ENCODE measurements at places on chromosomes 13 and 19.

DNA sequence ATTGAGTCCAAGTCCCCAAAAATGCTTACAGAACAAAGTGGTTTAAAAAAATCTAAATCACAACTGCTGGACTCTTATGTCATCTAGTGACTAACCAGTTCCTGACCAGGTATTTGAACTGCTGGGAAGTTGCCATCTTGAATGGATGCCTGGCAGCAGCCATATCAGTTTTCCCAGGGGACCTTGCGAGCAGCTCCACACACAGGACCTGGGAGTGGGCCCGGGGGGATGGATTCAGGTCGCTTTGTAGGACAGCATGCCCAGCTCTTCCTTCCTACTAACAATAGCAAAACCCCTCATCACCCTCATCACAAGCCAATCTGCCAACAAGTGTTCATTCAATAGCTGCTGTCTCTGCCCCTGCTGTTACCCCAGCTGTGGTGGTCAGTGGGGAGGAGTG is 65.3 kb downstream of the KCTD15 start:
- no peak for DNase-seq

GRCh38 chr19:10981252-10981895 is 20.5 kb downstream of the SMARCA4 start:
- DNase-seq: no peak

DNA sequence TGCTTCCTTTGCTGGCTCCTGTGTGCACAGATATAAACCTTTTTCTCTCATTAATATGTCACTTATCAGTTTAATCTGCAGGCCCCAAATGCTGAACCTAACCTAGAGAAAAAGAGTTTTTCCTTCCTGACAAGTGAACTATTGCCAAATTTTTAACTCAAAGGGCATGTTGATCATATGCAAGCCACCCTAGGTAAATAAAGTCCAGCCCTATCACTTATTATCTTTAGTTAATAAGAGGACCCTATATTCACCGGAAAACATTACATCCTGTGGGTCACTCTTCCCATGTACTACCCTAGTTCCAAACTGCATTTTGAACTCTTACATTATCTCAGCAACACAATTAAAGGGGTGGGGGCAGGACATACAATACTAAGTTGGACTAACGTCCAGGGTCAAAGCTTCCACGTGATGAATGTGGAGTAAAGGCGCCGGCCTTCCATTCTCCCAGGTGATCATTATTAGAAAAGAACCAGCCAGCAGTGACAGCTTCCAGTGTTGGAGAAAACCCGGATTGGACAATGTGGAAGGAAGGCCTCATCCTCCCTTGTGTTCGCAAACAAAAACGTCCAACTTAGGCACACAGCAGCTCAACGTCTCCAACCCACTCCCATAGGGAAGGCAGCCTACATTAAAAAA is 86.6 kb downstream of the STK24 start:
- no peak for DNase-seq

- no peak for DNase-seq
These were observed 90.3 kb downstream of the IER2 start for GRCh38 chr19:13240312-13241022.

- DNase-seq: no peak
These were observed 1562.9 kb upstream of the PRR20A start for GRCh38 chr13:55577847-55578210.

GRCh38 chr19:14511229-14511593 is 7.0 kb downstream of the DNAJB1 start:
- no peak for DNase-seq

DNA sequence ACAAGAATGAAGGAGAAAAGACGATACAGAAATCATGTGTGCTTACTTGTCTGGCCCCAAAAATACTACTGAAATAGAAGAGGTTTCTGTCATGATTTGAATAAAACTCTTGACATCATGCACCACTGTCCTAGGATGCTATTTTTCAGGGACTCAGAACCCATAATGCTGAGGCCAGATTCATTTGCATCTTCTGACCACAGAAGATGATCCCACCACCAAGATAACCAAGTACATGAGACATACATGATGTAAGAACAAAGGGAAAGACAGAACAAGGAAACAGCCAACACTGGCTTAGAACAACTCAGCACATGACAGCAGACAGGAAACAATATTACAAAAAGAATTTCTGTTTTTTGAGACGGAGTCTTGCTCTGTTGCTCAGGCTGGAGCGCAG is 2.5 kb downstream of the ZNF552 start:
- no peak for DNase-seq

- DNase-seq: peak; percentile 78
These were observed at the start of gene UNC13A for GRCh38 chr19:17687857-17688784. TSS of gene UNC13A (minus strand) at chr19:17688354. CDS start at chr19:17688199, 155 bp downstream.

GRCh38 chr13:39855236-39855635 is 199.8 kb downstream of the COG6 start:
- DNase-seq: no peak

GRCh38 chr19:58044886-58045285 is 11.1 kb downstream of the ZSCAN1 start:
- DNase-seq: no peak

- DNase-seq: no peak
These were observed 518 bp upstream of the PLPP2 start for GRCh38 chr19:291561-292280.

- no peak for DNase-seq
These were observed 180.5 kb upstream of the PCDH9 start for GRCh38 chr13:67410645-67411044.

DNA sequence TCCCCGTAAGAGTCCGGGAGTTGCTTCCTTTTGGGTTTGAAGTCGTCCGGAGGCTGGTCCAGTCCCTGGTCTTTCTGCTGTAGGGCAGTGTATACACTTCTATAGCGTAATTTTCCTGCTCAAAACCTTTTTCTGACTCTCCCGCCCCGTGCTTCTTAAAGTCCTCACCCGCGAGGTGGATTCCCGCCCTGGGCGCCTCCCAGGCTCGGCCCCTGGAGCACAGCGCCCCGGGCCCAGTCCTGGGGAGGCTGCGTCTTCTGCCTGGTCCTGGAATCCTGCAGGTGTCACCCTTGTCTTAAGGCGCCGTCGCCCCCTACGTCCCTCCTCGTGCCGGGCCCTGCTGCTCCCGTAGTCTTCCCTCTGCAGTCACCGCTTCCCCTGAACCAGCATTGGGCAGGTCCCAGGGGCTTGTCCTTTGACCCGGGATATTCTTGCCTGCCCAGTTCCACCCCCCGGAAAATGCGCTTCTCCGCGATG is 34.4 kb upstream of the ZNF808 start:
- DNase-seq: peak; percentile 47

DNA sequence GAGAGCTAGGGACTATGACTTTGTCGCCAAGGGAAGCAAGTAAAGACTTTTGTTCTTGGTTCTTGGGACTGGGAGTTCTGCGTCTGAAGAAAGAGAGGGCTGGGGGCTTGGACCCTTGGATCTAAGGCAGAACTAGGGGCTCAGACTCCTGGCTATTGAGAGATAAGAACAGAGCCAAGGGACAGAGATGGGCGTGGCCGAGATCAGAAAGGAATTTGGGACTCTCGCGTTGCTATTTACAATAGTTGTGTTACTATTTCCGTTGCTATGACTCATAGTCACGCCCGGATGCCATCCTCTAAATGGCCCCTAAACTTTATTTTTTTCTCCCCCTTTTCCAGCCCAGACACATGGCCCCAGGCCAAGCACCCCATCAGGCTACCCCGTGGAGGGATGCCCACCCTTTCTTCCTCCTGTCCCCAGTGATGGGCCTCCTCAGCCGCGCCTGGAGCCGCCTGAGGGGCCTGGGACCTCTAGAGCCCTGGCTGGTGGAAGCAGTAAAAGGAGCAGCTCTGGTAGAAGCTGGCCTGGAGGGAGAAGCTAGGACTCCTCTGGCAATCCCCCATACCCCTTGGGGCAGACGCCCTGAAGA is 759 bp downstream of the PPP1R15A start:
- peak; percentile 58 for DNase-seq

- no peak for DNase-seq
These were observed 60.5 kb downstream of the SERP2 start for GRCh38 chr13:44433863-44434765.

DNA sequence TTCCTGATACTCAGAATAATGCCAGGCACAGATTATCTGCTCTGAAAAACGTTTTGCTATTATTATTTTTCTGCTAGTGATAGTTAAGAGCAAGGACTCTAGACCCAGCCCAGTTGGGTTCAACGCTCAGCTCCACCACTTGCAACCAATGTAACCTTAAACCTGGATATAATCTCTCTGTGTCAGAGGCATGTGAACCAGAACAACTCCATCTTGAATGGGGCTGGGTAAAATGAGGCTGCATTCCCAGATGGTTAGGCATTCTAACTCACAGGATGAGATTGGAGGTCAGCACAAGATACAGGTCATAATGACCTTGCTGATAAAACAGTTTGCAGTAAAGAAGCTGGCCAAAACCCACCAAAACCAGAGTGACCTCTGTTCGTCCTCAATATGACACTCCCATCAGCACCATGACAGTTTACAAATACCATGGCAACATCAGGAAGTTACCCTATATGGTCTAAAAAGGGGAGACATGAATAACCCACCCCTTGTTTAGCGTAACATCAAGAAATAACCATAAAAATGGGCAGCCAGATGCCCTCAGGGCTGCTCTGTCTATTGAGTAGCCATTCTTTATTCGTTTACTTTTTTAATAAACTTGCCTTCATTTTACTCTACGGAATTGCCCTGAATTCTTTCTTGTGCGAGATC is 13.6 kb downstream of the FAM187B start:
- no peak for DNase-seq

DNA sequence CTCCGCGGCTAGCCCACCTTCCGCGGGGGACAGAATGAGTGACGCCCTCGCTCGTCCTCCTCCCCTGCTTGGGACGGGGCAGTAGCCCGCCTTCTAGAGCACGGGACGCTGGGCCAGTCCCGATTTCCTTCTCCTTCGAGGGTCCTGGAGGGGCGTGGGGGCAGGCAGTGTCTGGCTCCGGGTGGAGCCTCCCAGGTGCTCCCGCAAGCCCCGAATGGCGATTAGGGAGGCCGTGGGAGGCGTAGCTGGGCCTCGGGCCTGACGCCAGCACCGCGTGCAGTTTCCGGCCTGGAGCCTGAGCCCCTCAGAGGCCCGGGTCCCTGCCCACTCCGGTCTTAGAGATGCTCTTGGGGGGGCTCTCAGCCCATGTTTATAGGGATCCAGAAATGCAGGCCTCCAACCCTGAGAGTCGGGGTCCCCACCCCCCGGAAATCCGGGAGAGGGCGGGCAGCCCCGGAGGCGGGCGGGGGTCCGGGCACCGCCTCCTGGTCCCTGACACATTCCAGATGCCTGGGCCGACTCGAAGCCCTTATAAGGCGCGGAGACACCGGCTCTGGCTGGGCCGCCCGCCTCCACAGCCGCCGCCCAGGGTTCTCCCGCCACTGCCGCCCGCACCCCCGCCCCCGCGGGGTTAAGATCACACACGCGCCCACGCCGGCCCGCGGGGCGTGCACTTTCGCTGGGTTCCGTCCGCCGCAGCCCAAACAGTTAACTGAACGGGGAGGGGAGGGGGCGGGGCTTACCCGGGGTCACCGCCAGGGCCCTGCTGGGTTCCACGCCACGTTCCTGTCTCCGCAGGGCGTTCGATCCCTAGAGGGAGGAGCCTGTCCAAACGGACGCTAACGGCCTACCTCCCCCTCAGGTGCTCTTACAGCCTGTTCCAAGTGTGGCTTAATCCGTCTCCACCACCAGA is 1.5 kb downstream of the MYADM start:
- DNase-seq: peak; percentile 83

DNA sequence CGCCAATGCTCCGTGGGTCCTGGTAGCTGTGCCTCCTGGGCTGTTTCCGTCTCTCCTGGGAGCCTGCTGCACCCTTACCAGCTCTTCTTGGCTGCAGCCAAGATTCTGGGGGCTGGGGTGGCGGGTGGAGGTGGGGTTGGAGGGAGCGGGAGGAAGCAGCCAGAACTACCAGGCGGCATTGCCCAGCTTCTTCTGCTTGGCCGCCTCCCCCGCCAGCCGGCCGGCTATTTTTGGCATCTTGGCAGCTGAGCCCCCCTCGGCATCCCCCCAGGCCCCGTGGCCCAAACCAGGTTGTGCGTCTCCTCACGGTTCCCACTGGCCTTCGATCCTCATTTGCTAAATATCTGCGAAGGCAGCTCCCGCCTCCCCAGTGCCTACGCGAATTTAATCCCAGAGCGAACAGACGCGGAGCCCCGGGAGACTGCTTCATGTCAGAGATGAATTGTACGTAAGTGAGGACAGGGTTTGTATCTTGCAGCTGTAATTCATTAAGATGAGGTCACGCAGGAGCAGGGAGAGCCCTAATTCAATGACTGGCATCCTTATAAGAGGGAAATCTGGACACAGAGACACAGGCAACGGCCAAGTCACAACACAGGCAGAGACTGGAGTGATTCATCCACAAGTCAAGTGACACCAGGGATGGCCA is 12.8 kb upstream of the PEAK3 start:
- peak; percentile 54 for DNase-seq

DNA sequence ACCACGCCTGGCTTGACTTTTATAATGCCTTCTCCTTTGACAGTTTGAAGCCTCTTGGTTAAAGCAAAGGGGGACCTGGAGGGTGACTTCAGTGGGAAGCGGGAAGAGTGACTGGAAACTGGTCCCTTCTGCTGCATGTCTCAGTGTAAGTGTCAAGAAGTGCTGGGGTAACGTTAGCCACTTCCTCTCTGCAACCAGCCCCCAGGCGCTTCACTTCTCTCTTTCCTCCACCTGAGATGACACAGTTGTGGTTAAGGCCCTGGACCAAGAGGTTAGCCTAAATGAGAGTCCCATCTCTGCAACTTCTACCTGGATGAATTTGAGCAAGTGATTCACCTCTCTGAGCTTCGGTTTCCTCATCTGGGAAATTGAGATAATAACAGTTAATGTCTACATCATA is 16.3 kb downstream of the LEUTX start:
- DNase-seq: no peak

DNA sequence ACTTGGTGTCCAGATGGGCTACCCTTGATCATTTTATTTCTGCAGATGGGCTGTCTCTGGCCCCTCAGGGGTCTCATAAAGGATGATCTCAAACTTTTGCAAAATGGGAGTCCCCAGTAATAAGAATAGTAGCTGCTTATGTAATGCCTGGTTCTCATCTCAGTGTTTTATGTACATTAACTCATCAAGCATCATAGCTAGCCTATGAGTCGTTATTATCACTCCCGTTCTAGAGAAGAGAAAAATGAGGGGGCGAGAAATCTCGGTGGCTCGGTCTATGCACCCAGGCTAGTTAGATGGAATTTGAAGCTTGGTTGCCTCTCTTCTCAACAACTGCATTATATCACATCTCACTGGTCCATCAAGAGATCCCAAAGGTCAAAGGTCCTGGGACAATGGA is 3.4 kb downstream of the CACNG6 start:
- DNase-seq: no peak

GRCh38 chr19:4369888-4370260 is 26.5 kb downstream of the MPND start:
- DNase-seq: peak; percentile 60

DNA sequence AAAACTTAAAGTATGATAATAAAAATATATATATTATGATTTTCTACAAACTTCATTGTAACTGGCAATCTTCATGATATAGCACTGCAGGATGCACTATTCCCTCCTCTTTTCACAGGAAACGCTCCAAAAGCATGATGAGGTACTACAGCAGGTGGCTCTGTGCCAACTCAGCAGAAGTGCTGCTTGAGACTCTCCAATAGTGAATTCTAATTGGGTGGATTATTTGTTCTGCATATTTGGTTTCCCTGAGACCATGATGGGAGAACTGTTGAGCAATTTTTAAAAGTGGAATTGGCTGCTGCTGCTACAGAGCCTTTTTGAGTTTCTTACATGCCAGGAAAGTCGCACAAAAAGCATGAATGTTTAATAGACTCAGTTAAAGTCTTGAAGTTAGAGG is 1782.4 kb upstream of the PCDH20 start:
- DNase-seq: no peak

- peak; percentile 73 for DNase-seq
These were observed at the start of gene ZFP36 for GRCh38 chr19:39406656-39407409. TSS of gene ZFP36 (plus strand) at chr19:39406847. CDS start at chr19:39406905, 58 bp downstream.
